Stimulated activated CD8-positive, alpha-beta memory T cell treated with anti-CD3 and anti-CD28 coated beads, Interleukin-4, amount 100 ng/mL, for 1 hour (primary cell): ENCODE measurements at places on chromosomes 5 and 9.

GRCh38 chr5:30871196-30871595, 322.3 kb upstream of the CDH6 start:
- DNase-seq, result no peak

- no peak for DNase-seq
Measured at GRCh38 chr5:35246900-35247647, 16.8 kb upstream of the PRLR start.

GRCh38 chr9:99197124-99197630, 24.6 kb downstream of the ALG2 start:
- no peak for DNase-seq

DNA sequence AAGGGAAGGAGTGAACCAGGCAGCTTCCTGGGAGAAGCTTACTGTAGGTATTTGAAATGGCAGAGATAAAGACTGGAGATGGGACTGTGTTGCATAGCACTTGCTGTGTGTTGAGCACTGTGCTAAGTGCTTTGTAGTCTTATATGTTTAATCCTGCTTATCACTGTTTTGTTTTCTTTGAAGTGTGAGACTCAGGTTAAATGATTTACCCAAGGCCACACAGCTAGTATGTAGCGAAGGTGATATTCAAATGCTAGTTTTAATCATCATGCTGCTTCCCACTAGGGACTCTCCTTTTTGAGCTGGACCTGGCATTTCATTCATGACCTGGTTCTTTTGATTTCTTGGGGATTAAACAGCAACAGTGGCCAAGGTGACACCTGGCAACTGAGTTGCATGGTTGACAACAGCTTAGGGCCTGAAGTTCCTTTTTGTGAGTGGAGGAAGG, 35.3 kb upstream of the SPRY4 start:
- DNase-seq, result no peak

- peak; percentile 5 for DNase-seq
Measured at GRCh38 chr9:19231126-19231903, 822 bp downstream of the DENND4C start.

GRCh38 chr5:122697191-122697590, 77.7 kb upstream of the SNX2 start:
- no peak for DNase-seq

- DNase-seq, result no peak
Measured at GRCh38 chr9:2526071-2526828, 95.3 kb upstream of the VLDLR start.

- DNase-seq, result no peak
Measured at GRCh38 chr5:150105928-150106615, 19.7 kb upstream of the CSF1R start.

- no peak for DNase-seq
Measured at GRCh38 chr5:61394793-61395192, 62.7 kb downstream of the ZSWIM6 start.

GRCh38 chr5:56459394-56460194, 226.5 kb upstream of the ANKRD55 start:
- DNase-seq, result no peak

- no peak for DNase-seq
Measured at GRCh38 chr5:68369023-68369359, 153.4 kb downstream of the PIK3R1 start.

DNA sequence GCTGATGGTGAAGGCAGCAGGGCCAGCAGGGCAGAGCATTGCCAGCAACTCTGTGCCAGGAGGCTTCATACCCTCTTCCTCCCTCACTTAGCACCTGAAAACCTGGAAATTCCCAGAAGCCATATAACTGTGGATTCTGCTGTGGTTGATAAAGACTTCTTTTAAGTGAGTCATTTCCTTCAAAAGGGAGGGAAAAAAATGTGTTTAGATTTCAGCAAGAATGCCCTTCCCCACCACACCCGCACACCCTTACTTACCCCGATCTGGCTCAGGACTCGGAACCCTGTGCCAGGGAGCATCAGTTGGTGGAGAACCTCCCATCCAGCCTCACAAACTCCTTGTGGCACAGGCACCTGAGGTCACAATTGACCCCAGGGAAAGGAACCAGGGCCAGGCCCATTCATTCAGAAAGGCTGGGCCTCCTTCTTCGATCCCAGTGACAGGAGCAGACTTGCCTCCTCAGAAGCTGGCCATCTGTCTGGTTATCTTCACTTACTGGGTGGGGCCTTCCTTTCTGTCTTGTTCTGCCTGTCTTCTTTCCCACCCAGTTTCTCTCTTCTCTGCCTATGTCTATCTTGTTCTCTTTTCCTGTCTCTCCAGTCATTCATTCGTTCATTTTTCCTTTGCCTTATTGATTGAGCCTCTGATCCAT, 62.6 kb downstream of the PLAC8L1 start:
- DNase-seq, result no peak

DNA sequence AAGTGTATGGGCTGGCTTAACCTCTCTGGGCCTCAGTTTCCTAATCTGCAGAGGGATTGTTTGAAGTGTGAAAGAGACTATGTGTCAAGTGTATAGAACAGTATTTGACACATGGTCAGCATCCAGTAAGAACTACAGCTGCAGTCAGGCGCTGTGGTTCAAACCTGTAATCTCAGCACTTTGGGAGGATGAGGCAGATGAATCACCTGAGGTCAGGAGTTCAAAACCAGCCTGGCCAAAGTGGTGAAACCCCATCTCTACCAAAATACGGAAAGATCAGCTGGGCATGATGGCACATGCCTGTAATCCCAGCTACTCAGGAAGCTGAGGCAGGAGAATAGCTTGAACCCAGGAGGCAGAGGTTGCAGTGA, 31.9 kb upstream of the STING1 start:
- DNase-seq, result no peak

DNA sequence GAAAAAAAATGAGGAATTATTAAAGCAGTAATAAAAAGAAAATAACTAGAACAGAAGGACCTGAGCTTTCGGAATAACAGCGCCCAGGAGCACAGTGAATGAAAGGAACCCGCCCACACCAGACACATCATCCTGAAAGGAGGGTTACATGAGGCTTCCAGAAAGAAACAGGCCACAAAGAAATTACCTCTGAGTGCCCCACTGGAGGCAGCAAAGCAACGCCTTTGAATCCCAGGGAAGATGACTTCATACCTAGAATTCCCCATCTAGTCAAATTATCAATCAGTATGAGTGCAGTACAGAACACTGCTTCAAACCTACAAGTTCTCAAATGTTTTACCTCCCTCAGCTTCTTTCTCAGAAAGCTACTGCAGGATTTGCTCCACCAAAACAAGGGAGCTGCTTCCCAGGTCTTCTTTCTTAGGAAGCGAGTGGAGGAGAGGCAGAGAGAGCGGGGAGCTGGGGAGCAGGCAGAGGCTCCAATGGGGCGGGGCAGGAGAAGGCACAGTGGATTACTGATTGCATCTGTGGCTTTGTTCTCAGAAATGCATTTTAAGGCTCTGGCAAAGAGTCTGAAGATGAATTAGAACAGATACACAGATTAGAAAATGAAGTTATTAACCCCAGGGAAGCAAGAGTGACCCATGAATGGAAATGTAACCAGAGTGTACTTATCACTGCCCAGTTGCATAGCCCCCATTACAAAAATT, 87.1 kb downstream of the SEMA4D start:
- no peak for DNase-seq

GRCh38 chr5:157100140-157100679, 8.6 kb downstream of the HAVCR2 start:
- no peak for DNase-seq

- no peak for DNase-seq
Measured at GRCh38 chr5:125700380-125700861, 722.8 kb upstream of the GRAMD2B start.

DNA sequence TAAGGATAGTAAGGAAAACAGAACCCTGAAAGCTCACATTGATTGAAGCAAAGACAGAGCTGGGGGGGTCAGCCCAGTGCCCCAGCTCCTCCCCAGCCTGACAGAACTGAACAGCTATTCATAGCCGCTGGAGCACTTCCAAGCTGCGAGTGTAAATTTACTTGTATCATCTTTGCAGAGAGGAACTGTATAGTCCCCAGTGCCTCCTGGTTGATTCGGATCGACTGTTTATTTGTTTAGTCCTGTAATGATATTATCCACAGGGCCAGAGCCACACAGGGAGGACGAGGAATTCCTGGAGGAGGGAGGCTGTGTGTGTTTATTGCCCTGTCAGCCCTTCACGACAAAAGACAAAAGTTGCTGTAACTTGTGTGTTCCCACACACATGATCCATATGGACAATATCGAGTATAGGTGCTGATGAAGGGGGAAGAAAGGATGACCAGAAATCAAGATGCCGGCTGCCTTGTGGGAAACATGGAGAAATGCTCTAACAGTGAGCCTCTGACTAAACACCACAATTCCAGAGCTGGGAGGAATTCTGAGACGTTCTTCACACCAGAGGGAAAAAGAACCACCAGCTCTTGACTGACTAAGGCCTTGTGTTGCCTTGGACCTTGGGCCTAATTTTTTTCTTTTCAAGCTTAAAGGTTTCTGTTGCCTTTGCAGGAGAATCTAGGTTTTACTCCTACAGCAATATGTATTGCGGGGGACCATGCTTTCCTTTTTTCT, 31.1 kb downstream of the FOXD1 start:
- DNase-seq, result no peak

DNA sequence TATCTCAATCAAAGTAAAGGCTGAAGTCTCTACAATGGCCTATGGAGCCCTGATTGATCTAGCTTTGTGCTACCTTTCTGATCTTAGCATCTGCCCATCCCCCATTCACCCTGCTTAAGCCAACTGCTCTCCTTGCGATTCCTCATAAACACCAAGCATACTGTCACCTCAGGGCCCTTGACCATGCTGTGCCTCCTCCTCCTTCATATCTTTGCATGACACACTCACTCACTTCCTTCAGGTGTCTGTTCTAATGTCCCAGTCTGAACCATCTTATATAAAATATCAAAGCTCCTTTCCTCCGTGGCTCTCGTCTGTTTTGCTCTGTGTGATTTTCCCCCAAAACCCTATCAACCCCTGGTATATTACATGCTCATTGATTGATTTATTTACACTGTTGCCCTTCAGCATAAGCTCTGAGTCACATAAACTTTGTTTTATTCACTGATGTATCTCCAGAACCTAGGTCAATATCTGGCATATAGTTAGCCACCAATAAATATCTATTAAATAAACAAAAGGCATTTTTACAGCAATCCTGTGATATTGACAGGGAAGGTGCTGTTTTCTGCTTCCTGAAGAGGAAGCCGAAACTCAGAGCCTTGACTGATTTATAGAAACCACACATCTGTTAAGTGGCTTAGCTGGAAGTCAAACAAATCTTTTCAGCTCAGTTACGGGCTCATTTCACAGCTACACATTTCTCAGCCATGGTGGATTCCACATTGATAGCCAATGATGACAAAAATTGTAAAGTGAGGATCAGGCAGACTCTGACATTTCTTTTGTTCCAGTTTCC, 103.6 kb downstream of the BOD1 start:
- no peak for DNase-seq

DNA sequence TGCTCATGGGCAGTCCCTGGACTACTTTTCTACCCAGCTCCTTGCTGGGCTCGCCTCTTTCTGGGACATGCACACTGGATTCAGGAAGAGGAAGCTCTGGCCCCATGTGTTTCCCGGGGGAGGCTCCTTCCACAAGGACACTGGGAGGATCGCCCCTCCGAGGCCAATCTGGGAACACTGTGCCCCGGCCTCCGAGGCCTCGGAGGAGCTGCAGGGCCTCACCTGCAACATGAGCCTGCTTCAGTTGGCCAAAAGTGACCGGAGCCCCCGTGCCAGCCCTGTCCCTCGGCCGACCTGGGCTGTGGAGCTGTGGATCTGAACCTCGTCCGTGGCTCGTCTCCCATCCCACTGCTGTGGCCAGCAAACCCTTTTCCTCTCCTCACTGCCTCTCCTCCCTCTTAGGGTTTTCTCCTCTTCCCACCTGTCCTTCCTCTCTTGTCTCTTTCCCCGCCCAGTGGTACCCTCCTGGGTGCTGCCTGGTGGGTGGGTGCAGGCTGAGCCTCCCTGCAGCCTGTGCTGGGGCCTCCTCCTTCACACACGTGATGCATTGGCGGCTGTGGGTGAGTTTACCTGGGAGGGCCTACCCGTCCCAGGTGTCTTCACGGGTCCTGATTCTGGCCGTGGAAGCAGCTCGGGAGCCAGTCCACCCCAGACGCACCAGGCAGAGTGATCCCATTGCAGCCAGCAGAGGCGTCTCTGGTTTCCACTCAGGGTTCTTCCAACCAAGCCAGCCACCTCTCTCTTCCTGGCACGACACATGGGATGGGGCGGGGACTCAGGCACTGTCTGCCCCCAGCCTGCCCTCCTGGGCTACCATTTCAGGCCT, 241.8 kb downstream of the CACNA1B start:
- no peak for DNase-seq

- no peak for DNase-seq
Measured at GRCh38 chr5:118325931-118326330, 662.4 kb downstream of the DTWD2 start.

GRCh38 chr5:149411738-149412519, 32.8 kb upstream of the IL17B start:
- no peak for DNase-seq

DNA sequence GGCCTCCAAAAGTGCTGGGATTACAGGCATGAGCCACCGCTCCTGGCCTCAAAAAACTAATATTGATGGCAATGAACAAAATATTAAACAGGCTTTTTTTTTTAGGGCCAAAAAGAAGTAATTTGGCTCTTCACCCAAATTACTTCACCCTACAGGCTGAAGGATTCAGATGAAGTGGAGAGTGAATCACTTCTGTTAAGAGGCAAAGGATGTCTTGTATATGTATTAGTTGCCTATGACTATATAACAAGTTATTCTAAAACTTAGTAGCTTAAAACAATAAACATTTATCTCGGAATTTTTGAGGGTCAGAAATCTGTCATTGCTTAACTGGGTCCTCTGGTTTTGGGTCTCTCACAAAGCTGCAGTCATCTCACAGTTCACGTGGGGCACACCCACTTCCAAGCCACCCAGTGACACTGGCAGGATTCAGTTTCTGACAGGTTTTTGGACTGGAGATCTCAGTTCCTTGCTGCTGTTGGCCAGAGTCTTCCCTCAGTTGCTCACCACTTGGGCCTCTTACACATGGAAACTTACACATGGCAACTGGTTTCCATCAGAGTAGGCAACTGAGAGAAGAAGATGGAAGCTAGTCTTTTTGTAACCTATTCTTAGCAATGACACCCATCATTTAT, 66.7 kb downstream of the IQGAP2 start:
- DNase-seq, result no peak

GRCh38 chr9:33884856-33885701, 68.1 kb downstream of the UBE2R2 start:
- DNase-seq, result no peak

DNA sequence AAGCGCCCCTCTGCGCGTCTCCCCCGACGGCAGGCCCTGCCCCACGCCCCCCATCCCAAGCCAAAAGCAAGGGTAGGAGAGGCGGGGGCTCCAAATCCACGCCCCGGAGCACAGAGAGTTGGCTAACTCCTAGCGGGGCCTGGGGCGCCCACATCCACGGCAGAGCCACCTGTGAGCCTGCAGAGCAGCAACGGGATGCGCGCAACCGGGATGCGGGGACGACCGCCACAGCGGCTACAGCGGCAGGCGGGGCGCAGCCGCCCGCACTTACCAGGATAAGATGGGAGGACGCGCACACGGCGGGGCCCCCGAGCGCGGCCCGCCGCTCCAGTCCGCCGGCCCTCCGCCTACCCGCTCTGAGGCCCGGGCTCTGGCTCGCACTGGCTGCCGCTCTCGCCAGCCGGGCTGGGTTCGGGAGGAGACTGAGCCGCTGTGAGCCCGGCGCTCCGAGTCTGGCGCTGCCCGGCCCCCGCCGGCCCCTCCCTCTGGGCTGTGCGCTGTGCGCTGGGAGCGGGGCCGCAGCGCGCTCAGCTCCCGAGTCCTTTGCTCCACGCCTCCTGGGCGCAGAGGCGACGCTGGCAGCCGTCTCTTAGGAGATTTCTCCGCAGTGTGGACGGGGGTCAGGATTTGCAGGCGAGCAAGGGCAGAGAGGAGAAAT, at the start of gene SLC24A2:
Gene SLC24A2, minus strand, starts transcription at position 424 of the 658 bp plus-strand sequence.
- no peak for DNase-seq
